COR-L47 (cell line): ENCODE measurements at places on chromosomes 6 and 20.
A peak's percentile ranks its signal among the peaks of the same experiment; 100 is the strongest.

GRCh38 chr6:53910834-53911233 is 116.0 kb downstream of the LRRC1 start:
- DNase-seq, result peak; percentile 21

DNA sequence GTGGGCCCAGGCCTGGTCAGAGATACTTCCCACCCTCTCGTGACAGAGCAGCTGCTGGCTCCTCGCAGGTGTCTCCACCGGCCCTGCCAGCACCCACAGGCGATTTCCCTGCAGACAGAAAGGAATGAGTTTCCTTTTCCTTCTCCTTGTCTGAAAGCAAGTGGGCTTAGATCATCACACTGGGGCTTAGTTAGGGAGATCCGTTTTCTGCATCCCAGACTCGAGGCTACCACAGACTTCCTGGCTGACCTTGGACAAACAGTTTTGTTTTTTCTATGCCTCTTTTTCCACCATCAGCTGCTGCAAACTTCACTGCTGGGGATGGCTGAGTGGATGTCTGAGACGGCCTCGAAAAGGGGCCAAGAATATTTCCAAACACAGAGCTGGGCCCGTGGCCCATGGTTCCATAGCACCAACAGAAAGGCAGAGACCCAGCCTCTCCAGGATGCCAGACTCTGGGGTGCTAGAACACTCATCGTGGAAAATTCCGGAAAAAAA is 86.5 kb downstream of the BANF2 start:
- no peak for DNase-seq

DNA sequence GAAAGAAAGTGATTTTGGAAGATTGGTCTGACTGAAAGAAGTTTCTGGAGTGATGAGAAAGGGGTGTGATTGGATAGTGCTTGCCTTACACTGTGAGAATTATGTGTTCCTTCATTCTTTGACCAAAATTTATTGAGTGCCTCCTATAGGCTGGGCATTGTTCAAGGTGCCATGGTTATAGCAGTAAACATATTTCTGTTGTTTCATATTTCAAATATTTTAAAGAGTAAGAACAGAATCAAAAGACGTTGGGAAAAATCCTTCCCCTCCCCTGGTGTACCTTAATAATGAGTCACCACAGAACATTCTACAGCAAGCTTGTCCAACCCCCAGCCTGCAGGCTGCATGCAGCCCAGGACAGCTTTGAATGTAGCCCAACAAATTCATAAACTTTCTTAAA is 78.6 kb downstream of the GCLC start:
- DNase-seq, result no peak

- DNase-seq, result no peak
Measured at GRCh38 chr6:17473554-17473953, 80.2 kb downstream of the CAP2 start.

DNA sequence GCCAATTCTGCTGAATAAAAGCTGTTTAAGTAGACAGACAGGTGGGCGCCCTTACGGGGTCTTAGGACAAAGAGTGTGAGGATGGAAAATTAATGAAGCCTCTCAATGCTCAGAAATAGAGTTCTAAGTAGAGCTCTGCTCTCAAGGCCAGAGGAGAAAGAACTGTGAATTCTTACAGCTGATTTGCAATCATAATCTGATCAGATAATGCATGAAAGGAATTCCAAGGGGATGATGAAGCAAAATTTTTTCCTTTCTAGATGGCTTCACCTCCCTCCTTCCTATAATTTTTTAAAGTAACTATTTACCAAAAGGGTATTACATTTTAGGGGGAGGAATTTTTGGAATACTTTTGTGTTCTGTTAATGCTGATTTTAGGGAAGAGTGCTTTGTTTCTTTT is 308.1 kb upstream of the HS3ST5 start:
- no peak for DNase-seq

DNA sequence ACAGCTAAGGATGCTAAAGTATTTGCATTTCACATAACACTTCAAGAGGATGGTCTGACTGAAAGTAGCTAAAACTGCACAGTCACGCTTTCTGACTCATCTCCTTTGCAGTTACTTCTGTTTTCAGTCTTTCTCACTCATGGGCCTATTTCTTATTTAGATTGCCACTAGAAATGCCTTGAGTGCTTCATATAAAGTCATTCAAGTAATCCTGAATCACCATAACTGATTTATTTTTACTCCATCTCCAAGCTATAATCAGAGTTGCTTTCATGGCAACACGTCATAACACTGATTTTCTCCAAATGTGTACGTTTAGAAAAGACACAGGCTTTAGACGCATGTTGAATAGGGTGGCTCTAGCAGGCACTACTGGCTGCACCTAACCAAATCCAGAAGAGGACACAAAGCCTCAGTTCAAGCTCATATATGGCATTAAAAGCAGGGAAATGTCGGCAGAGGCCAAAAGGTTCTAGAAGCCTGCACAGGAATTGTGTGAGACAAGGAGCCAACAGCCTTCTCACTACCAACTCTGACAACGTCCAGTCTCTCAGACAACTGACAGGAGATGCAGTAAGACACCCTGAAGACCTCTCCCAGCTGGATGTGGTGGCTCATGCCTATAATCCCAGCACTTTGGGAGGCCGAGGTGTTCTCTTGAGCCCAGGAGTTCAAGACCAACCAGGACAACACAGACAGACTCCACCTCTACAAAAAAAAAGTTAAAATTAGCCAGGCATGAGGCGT is 64.1 kb upstream of the BEND6 start:
- no peak for DNase-seq

- DNase-seq, result no peak
Measured at GRCh38 chr6:34331371-34332050, 61.0 kb downstream of the NUDT3 start.

DNA sequence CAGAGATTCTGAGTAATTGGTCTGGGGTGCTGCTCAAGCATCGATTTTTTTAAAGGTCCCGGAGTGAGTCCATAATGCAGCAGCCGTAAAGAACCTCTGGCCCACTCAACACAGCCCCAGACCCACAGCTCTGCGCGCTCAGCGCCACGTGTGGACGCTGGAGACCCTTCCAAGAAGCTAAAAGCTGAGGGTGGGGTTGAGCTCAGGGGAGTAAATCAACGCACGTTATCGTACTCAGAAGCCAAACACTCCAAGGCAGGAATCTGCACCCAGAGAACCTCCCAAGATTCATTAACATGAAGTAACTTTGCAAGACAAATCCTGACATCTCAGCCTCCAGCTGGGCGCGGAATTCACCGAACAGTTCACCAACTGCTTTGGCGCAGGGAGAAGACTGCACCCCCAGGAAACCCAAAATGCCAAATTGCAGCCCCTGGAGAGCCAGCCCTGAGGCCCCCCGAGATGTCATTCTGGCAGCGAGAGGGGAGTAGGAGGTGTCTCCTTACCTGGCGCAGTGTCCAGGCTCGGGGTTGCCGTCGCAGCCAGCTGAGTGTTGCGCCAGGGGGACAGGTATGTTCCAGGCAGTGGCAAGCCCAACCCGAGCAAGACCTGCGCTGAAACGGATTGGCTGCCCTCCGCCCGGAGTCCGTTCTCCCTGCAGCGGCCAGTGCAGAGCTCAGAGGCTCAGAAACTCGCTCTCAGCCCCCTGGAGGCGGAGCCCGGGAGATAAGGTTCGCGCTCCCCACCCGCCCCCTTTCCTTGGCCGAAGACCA is at the start of gene COL21A1:
COL21A1 (minus strand) TSS at position 700 of the 773 bp plus-strand sequence. CDS start 64,962 bp downstream, outside the sequence.
- no peak for DNase-seq

DNA sequence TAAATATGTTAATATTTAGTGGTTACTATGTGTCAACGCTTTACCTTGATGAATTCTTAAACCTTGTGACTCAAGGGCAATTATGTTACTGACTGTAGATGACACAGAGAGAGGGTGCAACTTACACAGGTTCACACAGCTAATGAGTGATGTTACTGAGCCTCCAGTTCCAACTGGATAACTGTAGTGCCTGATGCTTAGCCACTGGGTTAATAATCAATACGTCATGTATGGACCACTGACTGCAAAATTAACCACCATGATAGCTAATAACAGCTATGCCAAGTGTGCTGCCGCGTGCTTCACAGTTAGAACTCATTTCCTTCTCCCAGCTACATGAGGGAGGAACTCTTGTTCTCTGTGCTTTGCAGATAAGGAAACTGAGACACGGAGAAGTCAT is 45.4 kb downstream of the SIRPA start:
- DNase-seq, result no peak

- peak; percentile 31 for DNase-seq
Measured at GRCh38 chr6:34491091-34491430, 25.2 kb downstream of the PACSIN1 start.

DNA sequence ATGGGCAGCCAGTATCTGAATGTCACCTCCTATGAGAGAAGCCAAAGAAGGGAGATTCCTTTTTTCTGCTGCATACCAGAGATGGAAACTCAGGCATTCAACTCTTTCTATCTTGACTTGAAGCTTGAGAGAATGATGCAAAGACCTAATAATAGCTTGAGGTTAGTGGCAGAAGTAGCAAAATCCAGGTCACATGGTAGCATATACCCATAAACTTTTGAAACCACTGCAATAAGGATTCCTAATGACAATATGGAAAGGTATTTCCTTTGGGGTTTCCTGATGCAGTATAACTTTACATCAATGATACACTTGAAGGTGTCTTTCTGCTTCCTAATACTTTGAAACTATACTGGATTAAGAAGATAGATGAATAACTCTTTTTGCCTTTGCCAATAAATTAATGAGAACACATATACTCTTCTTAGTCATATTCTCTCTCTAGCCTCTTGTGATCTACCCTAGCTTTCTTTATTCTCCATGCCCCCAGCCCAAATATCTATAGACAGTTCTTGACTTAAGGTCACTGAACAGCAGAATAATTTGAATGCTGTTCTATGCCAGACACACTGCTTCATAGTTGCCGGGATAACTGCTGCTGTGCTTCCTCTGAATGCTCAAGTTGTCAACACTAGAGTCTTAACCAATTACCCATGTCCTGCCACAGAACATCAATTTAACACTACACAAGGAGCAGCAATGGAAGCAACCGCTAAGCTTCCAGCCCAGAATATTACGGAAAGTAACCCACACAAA is 155.5 kb upstream of the SIM1 start:
- DNase-seq, result no peak

GRCh38 chr6:168999392-168999791 is 254.3 kb downstream of the THBS2 start:
- DNase-seq, result no peak

GRCh38 chr6:90663873-90664272 is 77.0 kb upstream of the MAP3K7 start:
- DNase-seq, result no peak

GRCh38 chr6:128663238-128663637 is 142.8 kb upstream of the PTPRK start:
- no peak for DNase-seq

GRCh38 chr6:25056130-25056529 is 120.4 kb upstream of the RIPOR2 start:
- DNase-seq, result no peak

DNA sequence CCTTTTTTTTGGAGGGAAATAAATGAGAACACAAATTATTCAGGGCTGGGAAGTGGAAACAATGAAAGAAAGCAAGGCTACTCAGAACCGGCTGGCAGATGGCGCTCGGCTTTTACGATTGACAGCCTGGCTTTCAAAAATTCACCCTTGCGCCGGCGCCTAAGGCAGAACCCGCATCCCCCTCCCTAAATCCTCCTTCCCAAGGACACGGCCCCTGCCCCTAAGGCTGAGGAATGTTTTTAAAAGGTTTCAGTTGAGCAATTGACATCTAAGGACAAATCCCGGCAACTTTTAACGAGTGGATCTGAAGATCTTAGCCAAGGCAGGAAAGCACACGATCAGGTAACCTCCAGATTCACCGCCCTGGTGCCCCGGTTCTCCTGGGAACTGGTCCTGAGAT is 16.3 kb downstream of the GNAS start:
- DNase-seq, result no peak

DNA sequence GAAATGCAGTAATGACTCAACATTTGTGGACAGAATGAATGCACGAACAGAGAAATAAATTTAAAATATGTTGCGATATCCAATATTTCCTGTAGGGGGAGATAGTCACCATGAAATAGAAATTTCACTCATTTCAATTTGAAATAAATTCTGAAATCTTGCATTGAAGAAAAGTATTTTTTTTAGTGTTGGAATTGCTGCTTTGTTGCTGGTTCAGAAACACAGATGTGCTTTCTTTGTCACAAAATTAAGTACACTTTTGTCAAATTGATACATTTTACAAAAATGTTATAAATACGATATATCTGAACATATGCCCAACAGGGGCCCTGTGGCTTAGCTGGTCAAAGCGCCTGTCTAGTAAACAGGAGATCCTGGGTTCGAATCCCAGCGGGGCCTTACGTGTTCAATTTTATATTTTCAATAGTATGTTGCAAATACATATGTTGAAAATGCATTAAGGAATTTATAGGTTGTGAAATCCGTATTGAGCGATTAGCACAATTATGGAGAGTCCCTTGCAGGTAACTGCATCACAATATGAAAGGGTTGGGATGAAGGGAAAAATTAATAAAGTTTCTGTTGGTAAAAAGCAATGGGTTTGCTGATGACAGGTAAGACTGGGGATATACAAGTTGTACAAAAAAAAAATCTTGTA is 85.4 kb upstream of the PRSS16 start:
- DNase-seq, result peak; percentile 47

DNA sequence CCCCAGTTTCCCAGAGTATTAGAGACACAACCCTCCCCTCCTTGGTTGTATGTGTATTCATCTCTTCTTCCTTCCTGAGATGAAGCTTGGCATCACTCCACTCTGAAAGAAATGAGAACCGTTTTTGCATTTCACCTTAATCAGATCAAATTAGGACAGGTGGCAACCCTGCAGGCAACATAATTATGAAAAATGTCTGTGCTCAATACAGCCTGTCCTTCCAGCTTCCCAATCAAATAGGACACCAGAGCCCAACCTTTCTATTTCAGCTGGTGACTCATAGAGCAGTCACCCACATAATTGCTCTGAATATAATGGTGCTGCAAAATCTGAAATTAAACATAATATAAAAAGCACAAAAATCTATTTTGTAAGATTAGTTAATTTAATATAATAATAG is 310.2 kb upstream of the AGPAT4 start:
- DNase-seq, result peak; percentile 6

GRCh38 chr6:44257025-44257752 is at the start of gene SLC35B2:
Gene SLC35B2, minus strand, starts transcription at chr6:44257528. Its CDS starts 118 bp downstream, at chr6:44257410.
- DNase-seq, result peak; percentile 76

- DNase-seq, result peak; percentile 34
Measured at GRCh38 chr20:2093159-2093781, 8.4 kb upstream of the STK35 start.

DNA sequence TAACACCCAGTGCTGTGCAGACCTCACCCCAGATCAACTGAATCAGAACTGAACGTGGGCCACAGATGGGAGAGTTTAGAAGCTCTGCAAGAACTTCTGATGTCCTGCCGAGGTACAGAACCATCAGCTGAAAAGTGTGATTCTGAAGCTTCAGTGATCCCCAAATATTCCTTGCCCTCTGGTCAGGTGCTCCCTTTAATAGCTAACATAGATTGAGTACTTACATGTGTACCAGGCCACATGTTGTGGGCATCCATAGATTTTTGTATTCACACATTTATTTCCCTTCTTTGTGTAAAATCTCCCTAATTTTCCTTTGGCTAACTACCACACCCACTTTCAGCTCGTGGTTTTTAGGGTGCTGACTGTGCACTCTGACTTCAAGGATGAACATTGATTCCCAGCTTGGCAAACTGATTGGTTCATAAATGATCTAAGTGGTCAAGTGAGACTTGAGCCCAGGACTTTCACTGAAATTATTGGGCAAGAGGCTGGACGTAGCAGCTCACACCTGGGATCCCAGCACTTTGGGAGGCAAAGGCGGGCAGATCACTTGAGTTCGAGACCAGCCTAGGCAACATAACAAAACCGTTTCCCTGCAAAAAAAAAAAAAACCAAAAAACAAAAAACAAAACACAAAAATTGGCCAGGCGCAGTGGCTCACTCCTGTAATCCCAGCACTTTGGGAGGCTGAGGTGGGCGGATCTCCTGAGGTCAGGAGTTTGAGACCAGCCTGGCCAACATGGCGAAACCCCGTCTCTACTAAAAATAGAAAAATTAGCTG is 162.2 kb downstream of the BCAS1 start:
- no peak for DNase-seq
